Tongue (tissue), 3 donors: ENCODE measurements at places on chromosomes 7 and 10. TPM values are rescaled to one million over a fixed set of nuclear protein-coding genes. Genes with fewer than 3 reads are reported as not detected.

DNA sequence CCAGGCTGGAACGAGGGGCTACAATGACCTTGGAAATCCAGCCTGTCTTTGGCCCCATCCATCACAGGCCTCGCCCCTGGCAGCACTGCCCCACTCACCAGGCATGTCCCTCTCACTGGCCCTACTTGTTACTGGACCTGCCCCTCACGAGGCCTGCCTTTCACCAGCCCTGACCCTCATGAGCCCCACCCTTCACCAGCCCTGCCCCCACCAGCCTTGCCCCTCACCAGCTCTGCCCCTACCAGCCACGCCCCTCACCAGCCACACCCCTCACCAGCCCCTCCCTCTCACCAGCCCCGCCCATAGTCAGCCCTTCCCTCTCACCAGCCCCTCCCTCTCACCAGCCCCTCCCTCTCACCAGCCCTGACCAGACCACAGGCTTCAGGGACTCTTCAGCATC, 57.8 kb downstream of the COL26A1 start:
- DNase-seq: no peak

DNA sequence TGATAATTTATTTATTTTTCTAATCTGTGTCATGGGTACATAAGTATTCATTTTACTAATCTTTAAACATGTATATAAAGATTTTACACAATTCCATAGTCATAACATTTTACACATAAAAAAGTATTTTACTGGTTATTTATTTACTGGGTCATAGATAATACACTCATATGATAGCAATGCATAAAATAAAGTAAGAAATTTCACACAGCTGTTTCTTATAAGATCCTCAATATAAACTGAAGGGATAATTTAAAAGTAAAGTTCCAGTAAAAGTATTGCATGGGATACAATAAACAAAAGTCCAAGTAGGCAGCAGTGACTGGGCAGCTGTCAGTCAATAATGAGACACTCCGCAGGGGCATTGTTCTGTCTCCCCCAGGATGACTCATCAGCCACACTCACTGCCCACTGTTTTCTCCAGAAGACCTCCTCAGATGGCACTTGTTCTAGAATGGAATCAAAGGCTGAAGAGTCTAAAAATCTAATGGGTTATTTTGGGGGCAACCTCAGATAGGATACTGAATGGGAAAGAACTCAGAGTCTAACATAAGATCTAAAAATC, 32.7 kb downstream of the DPY19L1 start:
- no peak for DNase-seq

GRCh38 chr7:18117482-18117881, 89.8 kb upstream of the PRPS1L1 start:
- DNase-seq: no peak

DNA sequence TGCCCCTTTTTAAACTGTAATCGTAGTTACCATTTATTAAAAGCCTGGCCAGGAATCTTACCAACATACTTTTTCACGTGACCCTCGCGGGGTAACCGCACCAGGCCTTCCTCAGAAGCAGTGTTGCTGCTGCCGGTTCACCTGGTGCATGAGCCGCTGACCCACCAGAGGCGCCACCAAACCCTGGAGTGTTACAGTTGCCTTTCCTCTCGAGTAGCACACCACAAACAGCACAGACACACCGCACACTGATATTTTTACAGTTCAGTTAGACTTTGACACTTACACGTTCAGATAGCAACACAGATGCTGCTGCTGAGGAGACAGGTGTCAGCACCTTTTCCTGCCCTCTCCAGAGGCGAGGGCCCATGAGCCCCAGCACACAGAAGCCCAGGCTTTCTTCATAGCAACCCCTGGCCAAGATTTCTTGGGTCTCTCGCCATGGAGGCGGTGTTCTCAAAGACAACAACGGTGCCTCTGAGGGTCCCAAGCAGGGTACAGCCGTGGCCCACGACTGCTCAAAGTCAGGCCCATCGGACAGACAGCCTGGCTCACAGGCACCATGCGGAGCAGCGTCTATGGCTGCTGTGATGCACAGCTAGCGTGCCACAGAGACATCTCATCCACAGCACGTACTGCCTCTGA, 123.1 kb downstream of the DIP2C start:
- DNase-seq: no peak

GRCh38 chr7:16758631-16759611, 5.4 kb downstream of the TSPAN13 start:
- no peak for DNase-seq

- no peak for DNase-seq
Observed at GRCh38 chr7:50706469-50706937, 76.2 kb downstream of the GRB10 start.

- no peak for DNase-seq
Observed at GRCh38 chr7:84617265-84618030, 422.9 kb upstream of the SEMA3A start.

DNA sequence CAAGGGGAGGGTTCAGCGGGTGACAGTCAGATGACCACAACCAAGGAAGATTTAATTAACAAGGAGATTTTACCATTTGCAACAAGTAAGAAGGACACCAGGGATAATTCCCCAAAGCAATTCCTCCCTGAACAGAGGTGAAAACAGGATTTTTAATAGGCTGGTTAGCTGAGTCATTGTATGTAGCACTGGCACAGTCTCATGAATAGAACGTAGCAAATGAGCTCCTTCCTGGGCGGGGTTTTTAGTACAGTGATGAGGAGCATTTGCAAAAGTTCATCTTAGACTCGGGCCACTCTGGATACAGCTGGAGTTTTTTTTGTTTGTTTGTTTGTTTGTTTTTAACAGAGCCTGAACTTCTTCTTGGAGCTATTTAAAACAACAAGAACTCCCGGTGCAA, 39.0 kb downstream of the TAC1 start:
- DNase-seq: no peak

GRCh38 chr7:18257711-18258110, 230.1 kb upstream of the PRPS1L1 start:
- DNase-seq: no peak

- DNase-seq: no peak
Observed at GRCh38 chr7:68573271-68574005, 1024.8 kb upstream of the AUTS2 start.

DNA sequence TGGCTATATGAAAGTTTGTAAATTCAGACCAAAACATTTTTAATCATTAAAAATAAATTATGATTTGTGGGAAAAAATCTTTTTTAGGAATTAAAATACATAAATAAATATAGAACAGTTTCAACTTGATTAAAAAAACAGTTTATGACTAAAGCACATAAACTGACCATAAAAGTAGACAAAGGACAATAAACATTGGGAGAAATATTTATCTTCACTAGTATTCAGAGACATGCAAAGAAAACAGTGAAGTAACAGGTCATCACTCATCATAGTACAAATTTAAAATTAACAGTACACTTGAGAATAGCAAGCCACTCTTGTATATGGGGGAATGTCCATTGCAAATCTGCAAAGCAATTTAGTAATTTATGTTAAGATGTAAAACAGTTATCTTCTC, 28.0 kb upstream of the CELF2 start:
- DNase-seq: no peak

- no peak for DNase-seq
Observed at GRCh38 chr10:98492763-98493162, 46.0 kb upstream of the HPS1 start.

GRCh38 chr10:97964748-97965147, 65.7 kb downstream of the CRTAC1 start:
- DNase-seq: no peak

- DNase-seq: no peak
Observed at GRCh38 chr7:20063644-20064043, 153.5 kb downstream of the MACC1 start.

GRCh38 chr10:34473174-34474008, 341.7 kb downstream of the PARD3 start:
- peak; percentile 47 for DNase-seq

- DNase-seq: no peak
Observed at GRCh38 chr10:30034433-30035137, 24.8 kb downstream of the JCAD start.

DNA sequence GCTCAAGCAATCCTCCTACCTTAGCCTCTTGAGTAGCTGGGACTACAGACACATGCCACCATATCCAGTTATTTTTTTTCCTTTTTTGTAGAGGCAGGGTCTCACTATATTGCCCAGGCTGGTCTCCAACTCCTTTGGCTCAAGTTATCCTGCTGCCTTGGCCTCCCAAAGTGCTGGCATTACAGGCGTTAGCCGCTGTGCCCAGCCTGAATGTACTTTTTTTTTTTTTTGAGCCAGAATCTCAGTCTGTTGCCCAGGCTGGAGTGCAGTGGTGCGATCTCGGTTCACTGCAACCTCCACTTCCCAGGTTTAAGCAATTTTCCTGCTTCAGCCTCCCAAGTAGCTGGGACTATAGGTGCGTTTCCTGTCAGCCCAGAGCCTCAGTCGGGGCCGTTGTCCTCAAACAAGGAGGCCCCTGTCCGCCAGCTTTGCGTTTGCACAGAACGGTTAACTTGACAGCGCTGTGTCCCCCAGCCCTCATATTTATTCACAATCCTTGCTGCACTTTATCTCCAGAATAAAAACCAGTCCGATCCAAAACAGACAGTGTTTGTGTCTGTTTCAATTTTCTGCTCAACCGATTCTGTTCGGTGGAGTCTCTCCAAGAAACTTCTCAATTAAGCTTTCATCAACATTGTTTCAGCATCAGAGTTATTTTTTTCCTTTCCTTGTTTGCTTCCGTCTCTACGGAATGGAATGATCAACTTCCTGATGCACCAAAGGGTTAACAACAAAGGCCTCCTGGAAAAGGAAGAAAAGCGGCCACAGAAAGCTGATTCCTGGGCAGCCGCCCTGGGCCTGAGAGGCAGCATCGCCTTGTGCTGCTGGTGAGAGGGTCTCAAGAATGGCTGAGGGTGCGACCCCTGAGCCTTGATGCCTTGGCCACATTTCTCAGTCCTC, 64.5 kb downstream of the PDIA4 start:
- DNase-seq: peak; percentile 33

DNA sequence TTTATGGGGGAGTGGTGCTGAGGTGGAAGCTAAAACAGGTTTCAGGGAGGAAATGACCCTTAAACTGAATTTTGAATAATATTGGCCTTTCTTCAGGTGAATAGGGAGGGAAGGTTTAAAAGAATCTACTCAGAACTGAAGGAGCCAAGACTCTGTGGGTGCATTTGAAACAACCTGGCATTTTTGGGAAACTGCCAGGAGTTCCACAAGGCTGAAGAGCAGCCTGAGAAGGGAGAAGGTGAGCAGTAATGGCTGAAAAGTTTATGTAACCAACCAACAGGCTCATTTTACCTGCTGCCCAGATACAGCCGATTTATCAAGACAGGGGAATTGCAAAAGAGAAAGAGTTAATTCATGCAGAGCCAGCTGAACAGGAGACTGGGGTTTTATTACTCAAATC, 4.0 kb upstream of the PANK1 start:
- no peak for DNase-seq

- DNase-seq: no peak
Observed at GRCh38 chr10:12327074-12327473, 22.3 kb upstream of the CAMK1D start.

DNA sequence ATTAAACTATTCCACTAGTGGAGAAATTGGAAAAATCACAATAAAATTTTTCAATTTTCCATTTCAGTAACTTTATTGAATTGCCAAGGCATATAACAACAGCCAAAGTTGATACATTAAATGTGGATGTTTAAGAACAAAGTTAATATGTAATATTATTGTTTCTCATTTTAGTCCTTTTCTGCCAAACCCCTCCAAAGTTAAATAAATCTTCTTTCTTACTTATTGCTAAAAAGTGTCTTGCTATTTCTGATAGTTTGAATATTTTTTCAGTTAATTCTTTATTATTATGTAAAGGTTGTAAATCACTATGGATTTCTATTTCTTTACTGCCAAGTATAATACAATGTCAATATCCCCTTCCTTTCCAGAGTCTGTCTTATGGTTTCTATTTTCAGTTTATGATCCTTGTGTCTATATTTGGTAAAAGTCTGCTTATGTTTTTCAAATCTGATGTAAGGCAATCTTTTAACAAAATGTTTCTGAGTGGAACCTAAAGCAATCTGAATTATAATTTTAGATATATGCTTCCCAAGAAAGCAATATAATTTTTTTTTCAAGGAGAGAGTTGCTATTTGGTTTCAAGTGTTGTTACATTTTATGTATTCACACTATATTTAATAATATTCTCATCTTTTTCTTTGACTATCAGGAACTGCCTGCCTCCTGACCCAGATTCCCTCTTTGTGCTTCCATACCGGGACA, 80.3 kb upstream of the RHOBTB1 start:
- no peak for DNase-seq

STK31 gene
- total RNA-seq: 0.21 TPM

CCDC172 gene
- total RNA-seq: not detected

PLPP4 gene
- total RNA-seq: not detected

GDF10 gene
- total RNA-seq: 32.6 TPM

HACD1 gene
- total RNA-seq: 42.4 TPM

METTL27 gene
- 3.6 TPM for total RNA-seq

RBP4 gene
- total RNA-seq: 2.8 TPM

OR2A2 gene
- total RNA-seq: not detected

NEUROG3 gene
- not detected for total RNA-seq

OR2F2 gene
- not detected for total RNA-seq

LIPJ gene
- 0.21 TPM for total RNA-seq

HTR7 gene
- total RNA-seq: 0.41 TPM
